CD4-positive, alpha-beta T cell treated with Interleukin-15 for 1 hour (primary cell): ENCODE measurements at places on chromosomes 2 and 18.

DNA sequence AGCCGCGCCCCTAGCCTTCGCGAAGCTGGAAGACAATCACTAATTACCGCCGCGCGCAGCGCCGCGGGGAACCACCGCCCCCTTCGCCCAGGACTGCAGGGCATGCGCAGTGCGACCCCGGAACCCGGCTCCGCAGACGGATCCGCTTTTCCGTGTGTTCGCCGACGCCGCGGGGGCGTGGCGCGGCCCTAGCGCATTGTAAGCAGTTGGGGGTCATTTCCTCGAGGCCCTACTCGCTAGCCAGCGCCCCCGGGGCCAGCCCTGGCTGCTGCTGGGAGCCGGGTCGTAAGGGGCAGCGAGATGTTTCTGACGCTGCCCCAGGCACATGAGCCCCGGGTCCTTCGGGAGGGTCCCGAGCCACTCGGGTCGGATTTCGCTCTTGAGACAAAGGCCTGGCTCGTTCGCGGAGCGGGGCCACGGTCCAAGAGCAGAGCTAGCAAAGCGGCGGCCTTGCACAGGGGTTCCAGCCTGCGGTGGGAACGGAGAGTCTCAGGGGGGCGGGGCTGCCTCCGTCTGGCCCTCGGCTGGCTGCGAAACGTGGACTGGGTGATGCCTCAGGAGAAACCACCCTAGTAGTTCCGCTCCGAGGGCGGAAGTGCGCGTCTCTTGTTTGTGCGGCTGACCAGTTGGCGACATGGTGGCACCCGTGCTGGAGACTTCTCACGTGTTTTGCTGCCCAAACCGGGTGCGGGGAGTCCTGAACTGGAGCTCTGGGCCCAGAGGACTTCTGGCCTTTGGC is at the start of the genes ELP2 and SLC39A6:
ELP2 (plus strand) TSS at position 600 of the 739 bp plus-strand sequence; CDS start at position 635, 35 bp downstream.
SLC39A6 (minus strand) TSS at position 41 of the 739 bp plus-strand sequence. CDS start 2,333 bp downstream, outside the sequence.
- peak; percentile 94 for DNase-seq

DNA sequence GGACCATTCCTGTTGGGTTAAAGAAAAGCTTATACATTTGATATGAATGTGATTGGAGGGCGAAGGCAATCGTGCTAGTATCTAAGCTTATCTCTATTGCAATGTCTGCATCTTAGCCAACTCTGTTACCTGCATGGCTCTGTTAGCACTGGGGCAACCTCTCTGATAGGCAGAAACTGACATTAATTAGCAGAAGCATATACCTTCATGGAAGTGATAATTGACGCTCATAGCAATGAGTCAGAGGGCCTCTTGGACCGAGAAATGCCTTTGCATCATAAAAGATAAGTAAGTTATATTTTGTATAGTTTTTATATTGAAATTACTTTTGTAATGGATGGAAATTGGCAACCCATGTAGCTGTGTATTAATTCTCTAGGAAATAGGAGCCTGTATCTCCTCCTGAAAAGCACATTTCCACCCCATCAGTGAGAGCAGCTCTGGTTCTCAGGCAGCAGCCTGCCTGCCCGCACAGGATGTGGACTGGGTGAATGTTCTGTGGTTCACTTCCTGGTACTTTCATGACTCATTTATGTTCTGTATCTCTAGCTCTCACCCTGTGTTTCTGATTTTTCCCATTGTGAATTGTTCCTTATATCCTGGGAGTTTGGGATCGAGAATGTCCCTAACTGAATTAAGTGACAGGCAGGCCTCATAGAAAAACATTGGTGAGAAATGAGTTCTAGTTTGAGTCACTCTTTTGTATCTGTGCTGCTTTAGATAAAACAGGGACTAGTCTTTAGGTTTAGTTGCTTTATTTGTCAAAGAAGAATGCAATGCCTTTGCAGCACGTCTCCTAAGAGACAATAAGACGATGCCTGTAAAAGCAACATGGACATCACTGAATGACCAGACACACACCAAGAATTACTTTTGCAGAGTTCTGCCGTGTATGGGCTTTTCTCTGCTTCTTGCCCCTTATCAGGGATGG is 344.9 kb downstream of the DCDC2C start:
- no peak for DNase-seq

- no peak for DNase-seq
Observed at GRCh38 chr2:47592381-47592780, 189.4 kb downstream of the MSH2 start.

- DNase-seq: no peak
Observed at GRCh38 chr2:207956771-207957170, 68.6 kb downstream of the PLEKHM3 start.

DNA sequence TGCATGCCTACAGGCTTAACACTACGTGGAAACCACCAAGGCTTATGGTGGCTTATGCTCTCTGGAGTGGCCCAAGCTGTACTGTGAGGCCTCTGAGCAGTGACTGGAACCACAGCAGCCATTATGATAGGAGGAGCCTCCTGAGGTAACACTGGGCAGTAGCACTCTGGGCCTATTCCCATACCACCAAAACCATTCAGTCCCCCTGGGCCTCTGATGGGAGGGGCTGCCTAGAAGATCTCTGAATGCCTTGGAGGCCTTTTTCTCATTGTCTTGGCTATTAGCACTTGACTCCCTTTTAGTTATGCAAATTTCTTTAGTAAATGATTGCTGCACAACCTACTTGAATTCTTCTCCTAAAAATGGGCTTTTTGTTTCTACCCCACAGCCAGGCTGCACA is 985.0 kb downstream of the DPP10 start:
- DNase-seq: no peak

DNA sequence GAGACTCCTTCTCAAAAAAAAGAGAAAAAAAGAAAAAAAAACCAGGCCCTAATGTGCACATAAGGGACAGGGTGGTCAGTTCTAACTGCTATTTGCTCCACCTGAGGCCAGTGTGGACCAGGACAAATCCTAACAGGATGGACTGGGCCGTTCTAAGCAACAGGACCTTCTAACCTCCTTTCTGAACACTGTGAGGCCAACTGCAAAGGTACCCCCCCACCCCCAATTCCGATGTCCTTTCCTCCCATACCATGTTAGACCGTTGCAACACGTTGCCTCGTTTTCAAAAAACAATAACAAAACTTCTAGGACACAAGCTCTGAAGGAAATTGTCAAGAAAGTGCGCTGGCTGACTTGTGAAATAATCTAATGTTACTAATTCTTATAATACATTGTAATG is 1.2 kb downstream of the THAP4 start:
- no peak for DNase-seq

GRCh38 chr2:241618296-241618805 is 18.6 kb downstream of the THAP4 start:
- no peak for DNase-seq

DNA sequence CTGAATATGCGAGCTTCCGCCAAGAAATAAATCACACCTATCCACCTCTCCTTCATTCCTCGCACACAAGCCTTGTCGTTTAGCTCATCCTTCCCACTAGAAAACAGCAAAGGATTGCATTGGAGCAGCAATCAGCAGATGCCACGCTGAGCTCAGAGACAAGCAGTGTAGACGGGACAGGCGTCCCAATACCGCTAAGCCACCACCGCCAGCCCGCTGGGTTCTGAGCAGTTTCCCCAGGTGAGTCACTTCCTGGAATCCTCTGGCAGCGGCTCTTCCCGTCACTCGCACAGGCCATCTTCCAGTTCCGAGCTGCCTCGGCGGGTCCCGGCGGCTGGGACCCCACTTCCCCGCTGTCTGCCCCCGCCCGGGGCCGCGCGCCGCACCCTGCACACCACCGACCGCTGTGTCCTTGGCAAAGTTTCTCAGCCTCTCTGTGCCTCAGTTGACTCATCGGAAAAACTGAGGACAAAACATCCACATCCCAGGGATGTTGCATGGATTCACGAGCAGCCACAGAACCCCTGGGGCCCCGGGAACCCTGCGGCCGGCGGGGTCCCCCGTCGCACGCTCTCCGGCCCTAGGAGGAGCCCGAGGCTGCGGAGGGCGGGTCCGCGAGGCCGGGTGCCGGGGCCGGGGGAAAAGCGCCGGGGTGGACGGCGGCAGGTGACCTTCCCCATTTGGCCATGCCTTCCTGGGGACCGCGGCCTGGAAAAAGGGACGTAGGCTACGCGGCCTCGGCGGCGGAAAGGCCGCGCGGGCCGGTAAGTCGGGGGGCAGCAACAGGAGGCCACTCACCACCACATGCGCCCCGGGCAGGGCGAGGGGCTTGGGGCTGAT is 573 bp downstream of the KDSR start:
- DNase-seq: peak; percentile 56

DNA sequence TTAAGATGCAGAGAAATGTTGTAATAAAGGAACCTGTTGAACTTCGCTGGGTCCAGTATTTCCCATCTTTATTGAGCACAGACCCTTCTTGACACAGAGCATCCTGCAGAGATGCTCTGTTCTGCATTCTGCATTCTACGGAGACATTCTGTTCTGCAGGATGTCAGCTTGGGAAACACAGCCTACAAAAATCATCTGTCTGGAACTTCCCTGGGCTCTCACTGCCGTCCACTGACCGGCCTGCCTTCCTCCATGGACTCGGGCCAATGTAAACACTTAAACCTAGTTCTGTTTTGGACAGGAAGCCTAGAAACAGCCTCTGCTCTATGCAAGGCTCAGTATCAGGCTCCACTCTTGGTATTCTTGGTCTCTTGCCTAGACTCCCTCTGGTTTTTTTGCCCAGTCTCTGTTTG is 90.0 kb upstream of the PPP1CB start:
- no peak for DNase-seq

- DNase-seq: no peak
Observed at GRCh38 chr2:67290451-67291290, 106.5 kb upstream of the ETAA1 start.
